PC-3 (cell line): ENCODE measurements at places on chromosomes 16 and 17. TPM values are rescaled to one million over a fixed set of nuclear protein-coding genes. Genes with fewer than 3 reads are reported as not detected.

TPSB2 gene
- not detected in 2 replicates for total RNA-seq

MT2A gene
- total RNA-seq: 683 and 758 TPM in 2 replicates

DNA sequence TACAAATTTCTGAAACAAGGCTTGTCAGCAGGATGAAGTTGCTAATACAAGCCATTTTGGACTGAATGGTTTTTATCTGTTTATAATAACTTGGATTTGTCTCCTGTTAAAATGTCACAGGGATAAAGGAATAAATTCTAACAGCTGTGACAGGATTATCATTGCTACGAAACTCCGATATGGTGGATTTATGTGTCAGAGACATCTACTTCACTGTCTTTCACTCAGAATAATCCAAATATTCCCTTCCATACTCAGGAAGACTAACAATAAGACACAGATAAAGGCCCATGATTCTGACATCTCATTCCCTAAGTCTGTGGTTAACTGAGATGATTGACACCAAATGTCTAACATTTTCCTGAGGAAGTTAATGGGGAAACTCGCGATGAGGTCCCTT lies 529.8 kb upstream of the GOT2 start:
- peaks cover 3% of the 10 kb centered on the region; the same call in 1 of the 2 replicates for H3K27me3 ChIP-seq
- no peaks in the 10 kb centered on the region for H3K4me1 ChIP-seq
- no peak for DNase-seq

GRCh38 chr17:61415374-61416210 lies 15.9 kb downstream of the TBX2 start:
- H3K27me3 ChIP-seq: no peaks in the 10 kb centered on the region
- no peak overlapping the region for H3K4me3 ChIP-seq
- H3K36me3 ChIP-seq: no peaks in the 10 kb centered on the region
- no peak for DNase-seq
- no peak overlapping the region for H3K27ac ChIP-seq
- peaks cover 25% of the 10 kb centered on the region for H3K4me1 ChIP-seq

DNA sequence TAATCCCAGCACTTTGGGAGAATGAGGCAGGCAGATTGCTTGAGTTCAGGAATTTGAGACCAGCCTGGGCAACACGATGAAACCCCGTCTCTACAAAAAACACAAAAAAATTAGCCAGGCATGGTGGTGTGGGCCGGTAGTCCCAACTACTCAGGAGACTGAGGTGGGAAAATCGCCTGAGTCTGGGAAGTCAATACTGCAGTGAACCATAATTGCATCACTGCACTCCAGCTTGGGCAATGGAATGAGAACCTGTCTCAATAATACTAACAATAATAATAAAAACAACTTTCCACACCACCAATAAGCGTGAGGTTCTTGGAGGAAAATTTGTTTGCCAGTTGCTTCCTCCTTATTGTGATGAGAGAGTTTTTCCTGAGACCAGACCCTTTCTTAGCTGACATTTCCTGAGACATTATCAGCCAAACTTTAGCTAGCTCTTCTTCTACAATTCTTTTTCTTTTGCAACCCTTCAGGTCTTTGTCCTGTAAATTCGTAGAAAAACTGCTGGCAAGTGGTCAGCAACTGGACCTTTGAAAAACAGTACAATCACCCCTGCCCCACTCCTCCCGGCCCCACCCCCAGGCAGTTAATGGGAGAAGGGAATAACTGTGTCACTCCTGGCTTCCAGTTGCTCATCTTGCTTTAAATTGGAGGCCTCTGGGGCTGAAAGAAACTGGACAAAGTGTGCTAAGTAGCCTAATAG lies 3.5 kb upstream of the EZH1 start:
- no peak overlapping the region for H3K4me3 ChIP-seq
- no peaks in the 10 kb centered on the region for H3K36me3 ChIP-seq
- no peak overlapping the region for H3K27ac ChIP-seq
- DNase-seq: no peak
- no peaks in the 10 kb centered on the region for H3K27me3 ChIP-seq
- H3K4me1 ChIP-seq: peaks cover 7% of the 10 kb centered on the region

DNA sequence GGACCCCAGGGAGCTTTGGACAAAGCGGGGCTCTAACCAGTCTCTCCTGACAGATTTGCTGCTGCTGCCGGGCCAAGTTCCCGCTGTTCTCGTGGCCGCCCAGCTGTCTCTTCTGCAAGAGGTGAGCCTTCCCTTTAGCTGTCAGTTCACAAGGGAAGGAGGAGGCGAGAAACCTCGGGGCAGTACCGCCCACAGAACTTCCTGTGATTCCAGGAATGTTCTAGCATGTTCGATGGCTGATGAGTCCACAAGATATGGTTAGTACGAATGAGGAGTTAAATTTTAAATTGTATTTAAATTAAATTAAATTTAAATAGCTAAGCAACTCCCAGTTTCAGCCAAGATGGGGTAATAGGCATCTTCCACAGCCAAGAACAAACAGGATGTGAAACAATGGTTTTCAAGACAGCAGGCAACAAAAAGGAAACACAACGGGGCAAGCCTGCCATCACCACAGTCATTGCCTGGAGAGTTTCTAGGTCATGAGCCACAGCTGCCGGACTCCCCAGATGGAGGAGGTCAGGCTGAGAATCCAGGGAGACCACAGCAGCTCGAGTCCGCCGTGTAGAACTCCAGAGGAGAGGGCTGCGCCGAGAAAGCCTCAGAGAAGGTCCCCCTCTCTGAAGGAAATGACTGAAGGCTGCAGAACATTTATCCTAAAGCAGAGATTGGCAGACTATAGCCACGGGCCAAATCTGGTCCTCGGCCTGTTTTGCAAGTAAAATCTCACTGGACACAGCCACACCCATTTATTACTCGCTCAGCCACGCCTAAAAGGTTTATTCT lies 9.5 kb upstream of the TCF25 start:
- no peak overlapping the region for H3K4me3 ChIP-seq
- no peaks in the 10 kb centered on the region for H3K27me3 ChIP-seq
- peak; percentile 59 for DNase-seq
- H3K27ac ChIP-seq: peak overlapping the region; percentile 51
- peaks cover 16% of the 10 kb centered on the region for H3K4me1 ChIP-seq
